ENCODE measurements at places on chromosomes 13 and 19. TPM values are rescaled to one million over a fixed set of nuclear protein-coding genes. Genes with fewer than 3 reads are reported as not detected.
A peak's percentile ranks its signal among the peaks of the same experiment; 100 is the strongest.

Gene CRLF1
- 140 TPM for total RNA-seq

Gene BRCA2
- 0.56 TPM for total RNA-seq

Gene SLITRK5
- 2.6 TPM for total RNA-seq

Gene KCNJ14
- total RNA-seq, result 1.2 TPM

Gene GRK1
- total RNA-seq, result 2.0 TPM

Gene ZNF667
- total RNA-seq, result 21.3 TPM

Gene GTF3A
- 145 TPM for total RNA-seq

Gene DCT
- 0.20 TPM for total RNA-seq

Gene CGB5
- not detected for total RNA-seq

Gene PDX1
- not detected for total RNA-seq

Gene CAPS
- total RNA-seq, result 9.0 TPM

Gene HNRNPM
- 79.3 TPM for total RNA-seq

Gene NHLRC3
- total RNA-seq, result 41.1 TPM

- H3K27me3 ChIP-seq, result no peaks in the 10 kb centered on the region
- no peak overlapping the region for H3K27ac ChIP-seq
- peak; percentile 58 for DNase-seq
- no peak overlapping the region for H3K4me3 ChIP-seq
These were observed 75.9 kb downstream of the ESD start for GRCh38 chr13:46721054-46721453.

- no peak for DNase-seq
- H3K36me3 ChIP-seq, result no peaks in the 10 kb centered on the region
- no peak overlapping the region for H3K27ac ChIP-seq
- no peaks in the 10 kb centered on the region for H3K27me3 ChIP-seq
- H3K4me1 ChIP-seq, result no peaks in the 10 kb centered on the region
These were observed 756.5 kb downstream of the SLITRK1 start for GRCh38 chr13:83125791-83126190.

DNA sequence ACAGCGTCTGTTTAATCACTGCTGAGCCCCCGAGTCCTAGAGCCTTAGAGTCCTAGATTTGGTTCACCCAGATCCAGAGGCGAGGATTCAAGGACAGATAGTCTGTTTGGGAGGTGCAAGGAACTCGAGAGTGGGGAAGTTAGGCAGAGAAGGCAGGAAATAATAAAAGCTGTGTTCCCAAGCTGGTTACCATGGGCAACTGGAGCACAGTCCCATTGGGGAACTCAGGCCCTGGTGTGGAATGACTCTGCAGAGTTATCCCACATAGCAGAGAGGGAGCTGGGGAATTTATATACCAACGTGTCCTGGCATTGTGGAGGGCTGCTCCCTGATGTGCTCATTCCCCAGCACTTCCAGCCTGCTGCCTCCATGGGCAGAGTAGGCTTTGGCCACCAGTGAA lies 9.7 kb downstream of the IGSF23 start:
- no peak overlapping the region for H3K4me3 ChIP-seq
- no peak for DNase-seq
- no peaks in the 10 kb centered on the region for H3K36me3 ChIP-seq
- no peaks in the 10 kb centered on the region for H3K27me3 ChIP-seq

DNA sequence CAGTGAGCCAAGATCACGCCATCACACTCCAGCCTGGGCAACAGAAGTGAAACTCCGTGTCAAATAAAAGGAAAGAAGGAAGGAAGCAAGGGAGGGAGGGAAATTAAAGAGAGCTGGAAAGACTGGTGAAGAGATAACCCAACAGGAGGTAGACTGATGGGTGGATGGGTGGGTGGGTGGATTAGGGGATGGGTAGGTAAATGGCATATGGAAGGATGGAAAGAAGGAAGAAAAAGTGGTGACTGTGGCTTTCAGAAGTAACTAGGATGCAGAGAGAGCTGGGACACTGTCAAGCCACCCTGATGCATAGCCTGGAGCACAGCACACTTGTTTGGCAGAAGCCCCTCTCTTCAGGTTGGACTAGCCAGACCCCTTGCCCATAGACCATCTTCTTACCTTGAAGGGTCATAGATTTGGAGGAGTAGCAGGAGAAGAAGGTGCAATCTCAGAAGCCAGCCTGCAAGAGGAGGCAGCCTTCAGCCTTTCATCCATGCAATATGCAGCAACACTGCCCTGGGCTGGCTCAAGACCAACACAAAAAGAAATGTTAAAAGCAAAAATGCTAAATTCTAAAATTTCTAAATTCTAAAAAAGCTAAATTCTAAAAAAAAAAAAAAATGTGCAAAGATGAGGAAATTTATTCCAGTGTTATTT lies 5.1 kb downstream of the IQCN start:
- peaks cover 1% of the 10 kb centered on the region for H3K4me1 ChIP-seq
- H3K4me3 ChIP-seq, result no peak overlapping the region
- no peak for DNase-seq
- no peak overlapping the region for H3K27ac ChIP-seq
- peaks cover 26% of the 10 kb centered on the region for H3K36me3 ChIP-seq

- DNase-seq, result no peak
- H3K4me1 ChIP-seq, result no peaks in the 10 kb centered on the region
- H3K4me3 ChIP-seq, result no peak overlapping the region
- no peaks in the 10 kb centered on the region for H3K36me3 ChIP-seq
- H3K27me3 ChIP-seq, result no peaks in the 10 kb centered on the region
These were observed 25.1 kb downstream of the TMEM255B start for GRCh38 chr13:113783966-113784644.

- no peaks in the 10 kb centered on the region for H3K27me3 ChIP-seq
- H3K27ac ChIP-seq, result peak within 1 kb of the TSS; percentile 75
- DNase-seq, result peak; percentile 98
These were observed at the start of gene ZNF83 for GRCh38 chr19:52637718-52638585. Gene ZNF83 (minus strand): TSS chr19:52638355.

GRCh38 chr19:56423276-56423984 lies 19.3 kb downstream of the ZNF583 start:
- no peak overlapping the region for H3K4me3 ChIP-seq
- H3K27ac ChIP-seq, result no peak overlapping the region
- DNase-seq, result no peak
- H3K27me3 ChIP-seq, result no peaks in the 10 kb centered on the region

DNA sequence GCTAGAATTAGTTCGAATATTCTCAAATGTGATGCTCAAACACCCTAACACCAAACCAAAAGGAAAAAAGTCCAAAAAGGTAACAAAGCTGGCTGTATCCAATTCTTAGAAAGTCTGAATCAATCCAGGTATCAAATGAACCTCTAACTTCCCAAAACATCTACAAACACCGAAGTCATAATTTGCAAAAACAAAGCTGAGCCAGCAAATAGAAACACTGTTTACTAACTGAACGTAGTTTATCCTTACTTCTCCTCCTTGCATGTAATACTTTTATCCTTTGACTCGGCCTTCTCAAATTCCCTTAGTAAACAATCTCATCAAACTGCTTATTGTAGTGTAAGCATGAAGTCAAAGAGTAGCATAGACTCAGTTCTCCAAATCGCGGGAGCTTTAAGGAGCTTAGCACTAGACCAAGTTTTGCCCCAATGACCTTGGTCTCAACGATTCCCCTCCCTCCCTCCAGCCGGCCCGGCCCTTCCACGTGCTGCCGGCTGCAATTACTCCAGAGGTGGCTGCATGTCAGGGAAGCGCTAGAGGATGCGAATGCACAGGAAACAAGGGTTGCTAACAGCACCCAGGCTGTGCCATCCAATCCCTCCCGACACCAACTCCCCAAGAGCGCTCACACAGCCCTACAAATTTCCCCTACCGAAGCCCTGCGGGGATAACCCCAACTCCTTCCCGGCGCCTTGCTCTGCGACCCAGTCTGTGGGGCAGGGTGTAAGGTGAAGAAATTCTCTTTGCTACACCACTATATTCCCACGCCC lies 693 bp downstream of the XPO4 start:
- peak overlapping the region; percentile 90 for H3K27ac ChIP-seq
- peak; percentile 56 for DNase-seq
- H3K27me3 ChIP-seq, result no peaks in the 10 kb centered on the region
- peak overlapping the region; percentile 88 for H3K4me3 ChIP-seq

- H3K36me3 ChIP-seq, result no peaks in the 10 kb centered on the region
- no peak for DNase-seq
- no peak overlapping the region for H3K27ac ChIP-seq
- H3K4me1 ChIP-seq, result no peaks in the 10 kb centered on the region
- H3K4me3 ChIP-seq, result no peak overlapping the region
- no peaks in the 10 kb centered on the region for H3K27me3 ChIP-seq
These were observed 353.3 kb upstream of the ZNF507 start for GRCh38 chr19:31991984-31992655.

GRCh38 chr19:42540071-42540553 lies 11.8 kb upstream of the CEACAM1 start:
- H3K4me3 ChIP-seq, result no peak overlapping the region
- no peaks in the 10 kb centered on the region for H3K36me3 ChIP-seq
- no peaks in the 10 kb centered on the region for H3K4me1 ChIP-seq
- no peak overlapping the region for H3K27ac ChIP-seq

DNA sequence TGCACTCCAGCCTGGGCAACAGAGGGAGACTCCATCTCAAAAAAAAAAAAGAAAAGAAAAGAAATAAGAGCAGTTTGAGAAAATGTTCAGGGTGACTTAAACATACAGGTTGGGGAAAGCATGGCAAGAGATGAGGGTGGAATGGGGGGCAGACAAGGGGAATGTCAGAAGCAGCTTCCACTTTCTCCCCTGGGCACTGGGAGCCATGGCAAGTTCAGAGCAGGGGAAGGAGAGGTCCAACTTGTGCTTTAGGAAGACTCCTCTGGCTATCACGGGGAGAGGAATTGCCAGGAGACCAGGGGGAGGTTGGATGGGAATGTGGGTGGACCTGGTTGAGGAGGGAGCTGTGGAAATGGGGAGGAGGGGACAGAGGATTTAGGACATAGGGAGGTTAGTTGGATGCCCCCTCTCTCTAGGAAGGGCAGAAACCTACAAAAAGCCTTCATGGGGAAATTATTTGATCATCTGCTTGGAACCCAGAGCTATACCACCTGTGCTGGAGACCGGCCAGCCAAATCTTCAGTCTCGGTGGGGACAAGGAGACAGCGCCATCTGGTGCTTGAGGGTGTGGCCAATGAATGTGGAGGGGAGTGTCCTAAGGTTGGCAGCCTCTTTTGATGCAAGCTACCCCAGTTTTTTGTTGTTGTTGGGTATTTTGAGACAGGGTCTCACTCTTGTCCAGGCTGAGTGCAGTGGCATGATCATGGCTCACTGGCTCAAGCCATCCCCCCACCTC lies 7.3 kb upstream of the STRN4 start:
- no peaks in the 10 kb centered on the region for H3K4me1 ChIP-seq
- no peak overlapping the region for H3K27ac ChIP-seq
- no peaks in the 10 kb centered on the region for H3K27me3 ChIP-seq
- H3K4me3 ChIP-seq, result no peak overlapping the region

- no peaks in the 10 kb centered on the region for H3K27me3 ChIP-seq
- H3K4me3 ChIP-seq, result no peak overlapping the region
- H3K27ac ChIP-seq, result no peak overlapping the region
- no peaks in the 10 kb centered on the region for H3K4me1 ChIP-seq
These were observed 260.9 kb downstream of the DCT start for GRCh38 chr13:94218537-94218936.

GRCh38 chr13:34167347-34167746 lies 349.4 kb downstream of the RFC3 start:
- H3K4me3 ChIP-seq, result no peak overlapping the region
- H3K27ac ChIP-seq, result no peak overlapping the region
- no peak for DNase-seq
- peaks cover 10% of the 10 kb centered on the region for H3K4me1 ChIP-seq

GRCh38 chr13:33353210-33353609 lies 67.7 kb upstream of the STARD13 start:
- H3K4me3 ChIP-seq, result no peak overlapping the region

GRCh38 chr13:34430294-34430693 lies 511.8 kb upstream of the NBEA start:
- no peaks in the 10 kb centered on the region for H3K36me3 ChIP-seq
- no peak overlapping the region for H3K4me3 ChIP-seq
- no peaks in the 10 kb centered on the region for H3K27me3 ChIP-seq
- DNase-seq, result no peak
- no peaks in the 10 kb centered on the region for H3K4me1 ChIP-seq

GRCh38 chr13:20363603-20364002 lies 131.5 kb upstream of the GJB6 start:
- H3K27me3 ChIP-seq, result no peaks in the 10 kb centered on the region
- no peak for DNase-seq
- H3K4me1 ChIP-seq, result peaks cover 15% of the 10 kb centered on the region
- H3K36me3 ChIP-seq, result no peaks in the 10 kb centered on the region
- H3K4me3 ChIP-seq, result no peak overlapping the region

GRCh38 chr13:41827507-41828213 lies 133.2 kb downstream of the VWA8 start:
- no peaks in the 10 kb centered on the region for H3K4me1 ChIP-seq
- no peaks in the 10 kb centered on the region for H3K36me3 ChIP-seq
- H3K27me3 ChIP-seq, result no peaks in the 10 kb centered on the region
- H3K4me3 ChIP-seq, result no peak overlapping the region
- DNase-seq, result no peak
- no peak overlapping the region for H3K27ac ChIP-seq

DNA sequence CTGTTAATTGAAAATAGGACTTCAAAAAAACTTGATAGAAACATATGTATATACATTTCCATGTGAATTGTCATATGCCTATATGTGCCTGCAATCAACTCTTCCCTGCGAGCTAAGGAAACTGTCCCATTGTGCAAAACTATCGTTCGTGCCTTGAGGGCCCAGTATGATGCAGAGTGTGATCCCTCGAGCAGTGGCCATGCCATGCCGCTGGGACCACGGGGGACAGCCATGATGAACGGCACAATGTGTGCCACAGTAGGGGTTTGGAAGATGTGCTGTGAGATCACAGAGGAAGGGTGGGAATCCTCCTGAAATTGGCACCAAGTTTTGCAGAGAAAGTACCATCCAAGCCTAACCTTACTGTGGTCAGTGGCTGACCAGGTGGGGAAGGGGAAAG lies 118.1 kb upstream of the SOX1 start:
- no peak overlapping the region for H3K27ac ChIP-seq
- no peak for DNase-seq
- no peak overlapping the region for H3K4me3 ChIP-seq
- H3K27me3 ChIP-seq, result no peaks in the 10 kb centered on the region
- no peaks in the 10 kb centered on the region for H3K4me1 ChIP-seq

DNA sequence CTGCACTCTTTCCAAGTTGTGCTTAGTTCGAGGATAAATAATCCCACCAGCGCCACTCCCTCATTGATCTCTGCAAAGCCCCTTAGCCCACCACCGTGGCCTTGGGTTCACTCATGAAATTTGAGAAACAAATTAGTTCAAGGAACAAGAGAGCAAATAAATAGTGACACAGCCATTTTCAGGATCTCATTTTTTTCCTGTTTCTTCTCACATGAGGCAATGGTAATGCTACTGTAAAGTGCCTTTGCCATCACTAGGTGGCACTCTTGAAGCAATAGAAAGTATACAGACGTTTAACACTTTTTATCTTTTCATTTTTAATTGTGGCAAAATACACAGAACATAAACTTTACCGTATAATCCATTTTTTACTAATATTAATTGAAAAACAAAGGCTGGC lies 76.8 kb upstream of the ZNF835 start:
- H3K27ac ChIP-seq, result no peak overlapping the region
- DNase-seq, result peak; percentile 14
- H3K4me1 ChIP-seq, result no peaks in the 10 kb centered on the region
- H3K27me3 ChIP-seq, result no peaks in the 10 kb centered on the region
- H3K36me3 ChIP-seq, result no peaks in the 10 kb centered on the region

GRCh38 chr19:49528211-49528771 lies 488 bp downstream of the RCN3 start:
- H3K27me3 ChIP-seq, result no peaks in the 10 kb centered on the region
- DNase-seq, result no peak
- peaks cover 4% of the 10 kb centered on the region for H3K4me1 ChIP-seq
- peak overlapping the region; percentile 22 for H3K4me3 ChIP-seq
- H3K27ac ChIP-seq, result no peak overlapping the region

Measured in thyroid gland (tissue), 4 donors.